Astrocyte (in vitro differentiated cells and primary cell): ENCODE measurements at places on chromosomes 5 and 9. TPM values are rescaled to one million over a fixed set of nuclear protein-coding genes. Genes with fewer than 3 reads are reported as not detected.

DNA sequence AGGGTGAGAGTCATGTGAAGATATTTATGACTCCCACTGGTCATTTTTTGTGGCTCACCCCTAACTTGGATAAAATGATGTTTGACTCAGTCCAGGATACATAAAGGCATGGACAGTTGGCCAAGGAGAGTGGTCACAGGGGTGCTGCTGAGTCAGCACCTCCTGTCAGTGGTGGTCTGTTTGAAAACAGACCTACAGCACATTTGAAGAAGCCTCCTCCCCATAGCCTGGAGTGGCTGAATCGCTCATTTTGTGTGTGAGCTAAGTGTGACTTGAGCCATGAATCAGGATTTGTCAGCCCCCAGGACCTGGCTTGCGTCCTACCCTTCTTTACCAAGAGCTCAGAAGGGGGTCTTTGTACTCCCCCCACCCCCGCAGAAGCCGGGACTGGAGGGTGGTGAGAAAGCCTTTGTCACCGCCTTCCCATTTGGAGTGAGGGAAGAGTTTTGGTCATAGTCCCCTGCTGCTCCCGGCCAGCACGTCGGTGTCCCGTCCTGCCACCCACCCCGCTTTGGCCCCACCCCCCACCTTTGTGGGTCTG is 35.6 kb downstream of the TRIO start:
- peaks cover 72% of the 10 kb centered on the region for H3K4me1 ChIP-seq
- peak overlapping the region; percentile 90 for H3K27ac ChIP-seq
- peak; percentile 97 for DNase-seq
- H3K36me3 ChIP-seq: no peaks in the 10 kb centered on the region
- no peak overlapping the region for H3K4me3 ChIP-seq
- no peaks in the 10 kb centered on the region for H3K27me3 ChIP-seq

Gene ABO
- 0.10 TPM in 1 of 2 replicates, not detected in the other for total RNA-seq

DNA sequence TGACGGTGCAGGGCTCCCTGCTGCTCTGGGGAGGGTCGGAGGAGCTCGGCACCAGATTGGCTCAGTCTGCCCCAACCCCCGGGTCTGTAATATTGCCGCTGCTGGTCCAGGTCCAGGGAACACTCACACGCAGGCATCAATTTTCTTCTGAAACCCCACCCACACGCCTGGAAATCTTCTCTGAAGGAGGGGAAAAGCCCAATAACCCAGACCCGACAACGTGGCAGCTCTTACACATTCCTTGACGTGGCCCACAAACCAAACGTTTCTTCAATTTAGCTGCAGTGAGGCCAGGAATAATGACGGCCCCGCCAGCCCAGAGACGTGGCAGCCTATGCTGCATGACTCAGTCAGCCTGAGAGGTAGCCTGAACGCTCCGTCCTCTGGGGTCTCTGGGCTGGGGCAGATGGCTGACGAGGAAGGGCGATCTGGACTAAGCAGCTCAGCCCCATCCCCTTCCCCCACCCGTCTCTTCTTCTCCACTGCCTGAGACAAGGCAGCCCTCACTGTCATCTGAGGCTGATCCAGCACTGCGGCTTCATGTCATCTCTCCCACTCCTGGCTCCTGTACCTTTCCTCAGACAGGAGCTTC is 9.9 kb upstream of the SPARC start:
- no peaks in the 10 kb centered on the region for H3K36me3 ChIP-seq
- peaks cover 58% of the 10 kb centered on the region for H3K4me1 ChIP-seq
- no peaks in the 10 kb centered on the region for H3K27me3 ChIP-seq
- H3K4me3 ChIP-seq: peak overlapping the region; percentile 19
- DNase-seq: peak; percentile 100

DNA sequence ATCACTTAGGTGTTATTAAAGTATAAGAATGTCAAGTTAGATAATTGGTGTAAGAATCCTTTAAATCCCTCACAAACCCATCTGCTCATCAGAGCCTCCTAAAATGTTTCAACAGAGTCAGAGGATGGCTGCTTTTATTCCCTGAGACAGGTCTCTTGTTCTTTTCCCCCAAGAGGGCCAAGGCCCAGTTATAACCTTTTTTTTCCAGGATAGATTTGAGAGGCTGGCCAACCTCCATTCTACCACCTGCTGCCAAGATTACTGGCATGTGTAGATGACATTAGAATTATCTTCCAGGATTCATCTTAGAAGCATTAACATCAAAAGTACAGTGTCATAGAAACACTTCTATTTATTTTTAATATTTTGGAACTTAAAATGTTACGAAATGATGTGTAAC is 305.1 kb downstream of the TRPM3 start:
- DNase-seq: no peak
- no peak overlapping the region for H3K27ac ChIP-seq
- no peaks in the 10 kb centered on the region for H3K4me1 ChIP-seq
- no peak overlapping the region for H3K4me3 ChIP-seq
- H3K27me3 ChIP-seq: no peaks in the 10 kb centered on the region

GRCh38 chr5:159269723-159270122 is 6.6 kb downstream of the UBLCP1 start:
- no peak overlapping the region for H3K4me3 ChIP-seq
- no peaks in the 10 kb centered on the region for H3K27me3 ChIP-seq
- no peaks in the 10 kb centered on the region for H3K4me1 ChIP-seq
- H3K27ac ChIP-seq: no peak overlapping the region
- DNase-seq: no peak

DNA sequence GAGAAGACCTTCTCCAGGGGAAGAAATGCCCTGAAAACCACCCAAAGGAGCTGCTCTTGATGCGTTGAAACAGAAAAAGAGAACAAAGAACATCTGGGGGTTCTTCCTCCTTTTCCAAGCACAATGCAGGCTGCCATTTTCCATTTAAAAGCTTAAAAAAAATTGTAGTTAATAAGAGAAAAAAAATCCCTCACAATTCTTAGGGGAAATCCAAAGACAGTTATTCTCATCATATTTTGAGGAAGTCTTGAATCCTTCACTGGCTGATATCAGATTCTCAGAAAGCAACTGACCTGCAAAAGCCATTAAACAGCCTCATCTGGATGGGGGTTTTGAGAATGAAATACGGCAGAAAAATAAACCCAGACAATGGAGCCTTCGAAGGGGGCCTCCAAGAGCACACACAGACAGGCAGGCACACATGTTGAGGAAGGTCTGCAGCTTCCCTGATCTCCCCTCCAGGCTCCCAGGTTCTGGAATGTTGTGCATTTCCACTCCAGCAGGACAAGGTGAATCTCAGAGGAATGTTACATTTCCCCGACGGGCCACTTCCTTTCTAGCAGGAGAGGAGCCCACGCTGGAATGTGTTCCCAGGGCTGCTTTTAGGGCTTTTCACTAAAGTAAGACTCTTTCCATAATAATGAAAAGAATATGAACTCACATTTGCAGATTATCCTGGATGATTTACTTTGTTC is 159.4 kb upstream of the S1PR3 start:
- no peak overlapping the region for H3K4me3 ChIP-seq
- H3K27ac ChIP-seq: no peak overlapping the region
- H3K4me1 ChIP-seq: peaks cover 26% of the 10 kb centered on the region
- H3K36me3 ChIP-seq: no peaks in the 10 kb centered on the region
- no peak for DNase-seq

Gene SLCO6A1
- not detected in 2 replicates for total RNA-seq

DNA sequence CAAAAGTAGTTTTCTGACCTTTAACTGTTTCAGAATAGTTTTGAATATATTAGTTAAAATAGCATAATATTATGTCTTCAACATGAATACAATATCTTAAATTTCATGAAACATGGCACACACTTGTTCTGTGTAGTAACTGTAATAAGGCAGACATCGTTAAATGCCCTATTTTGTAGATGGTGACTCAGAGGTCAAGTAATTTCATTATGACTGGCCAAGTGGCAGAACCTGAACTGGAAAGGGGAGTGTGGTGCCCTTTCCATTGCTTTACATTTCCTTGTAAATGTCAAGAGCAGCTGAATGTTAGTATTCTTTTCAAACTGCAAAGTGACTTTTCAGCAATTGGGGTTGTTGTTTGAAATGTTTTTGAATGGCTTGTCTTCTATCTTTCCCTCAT is 201.2 kb upstream of the CDKN2B start:
- H3K36me3 ChIP-seq: no peaks in the 10 kb centered on the region
- H3K27me3 ChIP-seq: no peaks in the 10 kb centered on the region
- no peak for DNase-seq
- H3K4me1 ChIP-seq: peaks cover 55% of the 10 kb centered on the region

- H3K36me3 ChIP-seq: no peaks in the 10 kb centered on the region
- no peak overlapping the region for H3K27ac ChIP-seq
- no peaks in the 10 kb centered on the region for H3K4me1 ChIP-seq
- H3K27me3 ChIP-seq: no peaks in the 10 kb centered on the region
These were observed 195.0 kb downstream of the FBXO4 start for GRCh38 chr5:42120070-42120469.

Gene ADAMTS19
- total RNA-seq: 0.61 and 0.87 TPM in 2 replicates

Gene PDGFRB
- 78.8 and 96.6 TPM in 2 replicates for total RNA-seq

DNA sequence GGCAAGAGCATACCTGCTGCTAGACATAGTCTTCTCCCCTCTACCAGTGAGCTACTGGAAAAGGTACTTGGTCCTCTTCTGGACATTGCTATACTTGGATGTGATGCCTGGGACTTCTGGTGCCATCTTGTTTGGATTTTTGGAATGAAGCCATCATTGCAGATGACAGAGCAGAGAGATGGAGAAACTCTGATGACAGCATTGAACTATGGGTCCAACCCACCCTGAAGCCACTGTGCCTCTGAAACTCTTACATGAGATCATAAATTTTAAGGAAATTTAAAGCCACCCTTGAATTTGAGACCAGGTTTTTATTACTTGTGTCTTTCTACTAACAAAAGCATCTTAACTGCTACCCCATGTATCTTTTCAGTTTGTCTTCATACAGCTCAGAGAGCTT is 151.1 kb upstream of the SMIM23 start:
- no peaks in the 10 kb centered on the region for H3K36me3 ChIP-seq
- H3K27me3 ChIP-seq: peaks cover 7% of the 10 kb centered on the region
- H3K27ac ChIP-seq: no peak overlapping the region
- no peak overlapping the region for H3K4me3 ChIP-seq
- H3K4me1 ChIP-seq: peaks cover 7% of the 10 kb centered on the region
- DNase-seq: no peak

GRCh38 chr5:138033386-138033808 is 518 bp upstream of the FAM13B start:
- no peaks in the 10 kb centered on the region for H3K36me3 ChIP-seq
- peaks cover 14% of the 10 kb centered on the region for H3K4me1 ChIP-seq
- H3K27me3 ChIP-seq: no peaks in the 10 kb centered on the region
- no peak for DNase-seq
- H3K27ac ChIP-seq: peak overlapping the region; percentile 97
- H3K4me3 ChIP-seq: peak overlapping the region; percentile 96

Gene CLTB
- 89.2 and 117 TPM in 2 replicates for total RNA-seq

DNA sequence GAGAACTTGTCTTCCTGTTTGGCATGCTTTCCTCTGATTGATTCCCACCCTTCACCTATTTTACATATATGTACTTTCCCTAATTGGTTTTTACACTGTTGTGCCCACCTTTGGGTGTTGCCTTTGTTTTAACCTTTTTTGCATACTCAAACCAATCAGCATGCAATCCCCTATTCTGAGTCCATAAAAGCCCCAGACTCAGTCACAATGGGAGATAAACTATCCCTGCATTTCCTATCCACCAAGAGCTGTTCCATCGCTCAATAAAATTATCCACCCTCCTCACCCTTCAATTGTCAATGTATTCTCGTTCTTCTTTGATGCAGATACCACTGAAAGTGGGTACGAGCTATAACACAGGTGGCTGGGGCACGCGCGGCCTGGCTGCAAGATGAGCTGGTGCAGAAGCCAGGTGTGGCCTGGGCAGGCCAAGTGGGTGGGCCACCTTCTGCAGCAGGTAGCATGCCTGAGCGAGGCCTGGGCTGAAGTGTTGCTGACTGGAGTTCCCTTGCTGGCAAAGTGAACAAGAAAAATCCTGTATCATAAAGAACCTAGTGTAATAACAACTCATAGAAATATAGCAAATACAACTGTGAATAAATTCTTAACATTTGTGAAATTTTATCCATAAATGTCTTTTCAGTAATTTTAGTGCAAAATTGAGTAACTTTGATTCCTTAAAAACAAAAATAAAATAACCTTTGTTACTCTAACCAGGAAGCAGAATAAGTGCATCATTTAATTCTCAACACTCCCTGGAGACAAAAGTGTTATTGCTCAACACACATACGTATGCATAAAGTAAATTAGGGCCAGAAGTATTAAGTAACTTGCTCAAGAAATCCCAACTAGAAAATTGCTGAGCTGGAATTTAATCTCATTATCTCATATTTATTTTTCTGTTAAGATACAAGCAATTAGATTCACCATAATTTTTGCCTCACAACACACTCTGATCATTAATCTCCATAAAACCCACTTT is 685.3 kb upstream of the EDIL3 start:
- H3K36me3 ChIP-seq: no peaks in the 10 kb centered on the region
- no peak overlapping the region for H3K4me3 ChIP-seq
- no peak overlapping the region for H3K27ac ChIP-seq
- no peaks in the 10 kb centered on the region for H3K4me1 ChIP-seq
- DNase-seq: no peak
- no peaks in the 10 kb centered on the region for H3K27me3 ChIP-seq

Gene TIMD4
- total RNA-seq: not detected in 2 replicates

DNA sequence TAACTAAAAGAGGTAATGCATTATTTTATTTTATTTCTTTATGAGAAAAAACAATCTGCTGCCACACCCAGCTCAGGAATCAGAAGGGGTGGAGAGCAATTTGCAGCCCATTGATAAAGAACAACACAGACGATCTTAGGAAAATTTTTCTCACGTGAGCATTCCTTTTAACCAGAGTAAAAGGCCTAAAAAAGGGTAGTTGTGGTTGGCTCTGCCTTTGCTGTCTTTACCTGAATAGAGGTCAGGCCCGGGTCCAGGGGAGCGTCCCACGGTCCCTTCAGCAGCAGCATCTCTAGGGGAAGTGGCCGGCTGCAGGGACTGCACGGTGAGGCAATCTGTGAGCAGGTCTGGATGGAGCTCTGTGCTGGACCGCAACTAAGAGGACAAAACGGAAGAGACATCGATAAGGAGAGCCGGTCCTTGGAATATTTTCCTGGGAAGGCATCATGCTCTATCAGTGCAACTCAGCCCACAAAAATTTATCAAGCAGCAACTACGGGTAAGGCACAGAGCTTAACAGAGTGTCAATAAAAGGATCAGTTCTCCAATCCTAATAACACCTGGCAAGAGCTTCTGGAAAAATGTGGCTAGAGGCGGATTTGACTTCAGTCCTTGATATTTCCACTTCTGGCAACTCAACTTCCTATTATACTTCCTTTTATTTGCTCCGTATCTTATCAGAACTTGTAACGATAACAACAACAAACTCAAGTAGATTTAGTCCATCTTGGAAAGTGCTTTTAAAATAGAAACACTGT is 372.8 kb upstream of the RFX3 start:
- no peak overlapping the region for H3K27ac ChIP-seq
- no peaks in the 10 kb centered on the region for H3K27me3 ChIP-seq
- no peak for DNase-seq
- H3K36me3 ChIP-seq: peaks cover 3% of the 10 kb centered on the region
- H3K4me3 ChIP-seq: no peak overlapping the region
- peaks cover 7% of the 10 kb centered on the region for H3K4me1 ChIP-seq

Gene TCF7
- total RNA-seq: 2.6 TPM in 2 replicates

Gene C1QTNF3
- total RNA-seq: 0.58 and 0.95 TPM in 2 replicates

Gene CAMK4
- 3.5 and 3.8 TPM in 2 replicates for total RNA-seq

Gene DIPK1B
- total RNA-seq: 22.4 and 23.2 TPM in 2 replicates

GRCh38 chr5:32276173-32276853 is 36.4 kb downstream of the MTMR12 start:
- peak overlapping the region; percentile 56 for H3K27ac ChIP-seq
- peaks cover 24% of the 10 kb centered on the region for H3K4me1 ChIP-seq
- peak; percentile 62 for DNase-seq
- no peaks in the 10 kb centered on the region for H3K27me3 ChIP-seq
- no peaks in the 10 kb centered on the region for H3K36me3 ChIP-seq
- no peak overlapping the region for H3K4me3 ChIP-seq
